ENCODE measurements at places on chromosomes 6 and 20.

GRCh38 chr20:35039146-35039545 lies 53.5 kb downstream of the TRPC4AP start:
- no peak for DNase-seq

DNA sequence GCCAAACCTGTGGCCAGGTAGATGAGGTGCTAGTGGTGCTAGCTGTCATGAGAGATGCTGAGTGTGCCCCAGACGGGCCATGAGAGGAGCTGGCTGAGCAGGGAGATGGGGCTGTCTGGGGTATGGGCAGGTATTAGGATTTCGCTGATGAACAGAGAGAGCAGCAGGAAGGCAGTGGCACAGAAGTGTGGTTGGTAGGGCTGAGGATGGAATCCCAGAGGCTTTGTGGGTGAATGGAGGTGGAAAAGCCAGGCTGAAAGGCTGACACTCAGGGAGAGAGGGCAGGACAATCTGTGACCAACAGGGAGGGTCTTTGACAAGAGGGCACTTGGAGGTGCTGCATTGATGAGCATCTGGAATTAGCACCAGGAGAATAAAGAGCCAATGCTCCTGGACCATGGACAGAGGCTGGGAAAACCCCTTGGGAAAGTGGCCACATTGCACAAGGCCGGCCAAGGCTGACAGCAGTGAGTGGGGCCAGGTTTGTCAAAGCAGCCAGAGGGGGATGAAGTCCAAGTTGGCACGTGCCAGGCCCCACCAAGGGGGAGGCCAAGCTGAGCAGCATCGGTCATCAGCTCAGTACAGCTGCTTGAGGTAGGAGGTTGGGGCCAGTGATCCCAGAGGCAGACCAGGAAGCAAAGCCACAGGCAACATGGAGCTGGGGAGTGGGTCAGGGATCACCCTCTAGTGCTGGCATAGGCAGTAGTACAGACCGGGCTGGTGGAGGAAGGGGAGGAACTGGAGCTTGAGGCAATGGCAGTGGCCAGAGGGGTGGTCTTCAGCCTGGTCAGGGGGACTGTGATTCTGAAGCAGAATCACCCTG lies 19.7 kb upstream of the SGK2 start:
- no peak for DNase-seq

- no peak for DNase-seq
These were observed 637 bp downstream of the UBR2 start for GRCh38 chr6:42564506-42564825.

GRCh38 chr20:53929974-53930650 lies 140.3 kb downstream of the BCAS1 start:
- no peak for DNase-seq

DNA sequence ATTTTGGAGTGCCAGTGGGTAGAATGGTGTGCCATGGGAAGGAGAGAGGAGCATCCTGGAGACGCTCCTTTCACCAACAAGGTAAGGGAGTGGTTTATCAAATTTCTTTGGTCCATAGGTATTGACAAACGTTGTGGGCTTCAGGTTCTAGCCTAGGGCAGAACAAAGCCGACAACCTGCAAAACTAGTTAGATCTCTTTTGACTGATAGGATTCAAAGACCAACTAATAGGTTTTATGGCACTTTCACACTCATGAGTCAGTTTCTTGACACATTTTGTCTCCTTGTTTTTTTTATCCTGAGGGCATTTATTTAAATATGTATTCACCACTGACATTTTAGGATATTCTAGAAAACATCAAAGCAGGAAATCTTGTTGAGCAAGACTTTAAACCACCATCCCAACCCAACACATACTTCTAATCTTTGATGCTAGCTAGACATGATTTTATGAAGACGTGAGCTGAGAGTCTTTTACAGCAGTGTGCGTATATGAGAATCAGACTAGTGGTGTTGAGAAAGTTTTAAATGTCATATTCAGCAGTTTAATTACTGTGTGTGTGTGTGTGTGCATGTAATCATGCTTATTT lies 370.4 kb upstream of the HSF2 start:
- DNase-seq, result no peak

GRCh38 chr6:105536961-105537360 lies 134.1 kb upstream of the PREP start:
- peak; percentile 71 for DNase-seq

DNA sequence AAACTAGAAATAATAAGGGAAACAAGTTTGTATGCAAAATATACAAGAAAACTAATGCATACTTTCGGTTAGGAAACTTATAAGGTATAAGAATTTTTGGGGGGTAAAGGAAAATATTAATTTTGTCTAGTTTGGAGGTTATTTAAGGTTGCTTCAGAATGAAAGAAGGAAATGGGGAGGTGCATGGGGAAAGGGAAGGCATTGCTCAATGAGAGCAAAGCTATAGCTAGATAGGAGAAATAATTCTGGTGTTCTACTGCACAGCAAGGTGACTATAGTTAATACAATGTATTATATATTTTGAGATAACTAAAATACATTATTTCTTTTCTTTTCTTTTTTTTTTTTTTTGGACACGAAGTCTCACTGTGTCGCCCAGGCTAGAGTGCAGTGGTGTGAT lies 5.4 kb upstream of the MYMX start:
- DNase-seq, result no peak

GRCh38 chr6:5553767-5554166 lies 292.5 kb downstream of the FARS2 start:
- no peak for DNase-seq

GRCh38 chr6:109121411-109121810 lies 26.1 kb downstream of the CEP57L1 start:
- no peak for DNase-seq

DNA sequence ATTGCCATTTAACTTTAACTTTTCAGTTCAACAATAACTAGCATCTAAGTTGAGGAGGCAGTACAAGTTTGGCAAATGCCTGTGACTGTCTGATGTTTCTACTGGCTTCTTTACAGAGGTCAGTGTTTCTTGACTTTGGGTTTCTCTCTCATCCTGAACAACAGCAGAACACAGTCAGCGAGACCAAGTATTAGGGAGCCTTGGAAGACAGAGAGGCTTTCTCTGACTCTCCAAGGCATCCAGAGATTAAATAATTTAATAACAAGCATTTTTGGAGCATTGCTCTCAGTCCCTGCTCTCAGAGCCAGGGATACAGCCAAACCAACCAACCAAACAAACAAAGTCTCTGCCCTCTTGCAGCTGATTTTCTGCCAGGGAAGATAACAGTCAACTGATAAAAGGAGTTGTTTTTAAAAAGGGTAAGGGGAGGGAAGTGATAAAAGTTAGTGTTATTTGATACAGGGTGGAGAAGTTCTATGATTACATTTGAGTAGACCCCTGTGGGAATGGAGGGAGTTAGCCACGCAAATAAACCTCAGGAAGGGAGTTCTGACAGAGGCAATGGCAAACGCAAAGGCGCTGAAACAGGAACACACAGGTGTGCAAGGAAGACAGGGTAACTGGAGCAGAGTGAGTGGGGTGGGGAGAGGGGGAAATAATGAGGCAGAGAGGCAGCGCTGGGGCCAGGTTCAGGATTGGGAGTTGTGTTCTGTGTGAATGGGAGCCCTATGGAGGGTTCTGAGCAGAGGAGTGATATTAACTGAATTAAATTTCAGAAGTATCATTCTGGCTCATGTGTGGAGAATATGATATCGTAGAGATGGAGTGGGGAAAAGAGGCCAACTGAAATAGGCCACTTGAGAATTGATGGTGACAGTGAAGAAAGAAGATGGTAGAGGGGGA lies 55.2 kb downstream of the SEL1L2 start:
- no peak for DNase-seq

DNA sequence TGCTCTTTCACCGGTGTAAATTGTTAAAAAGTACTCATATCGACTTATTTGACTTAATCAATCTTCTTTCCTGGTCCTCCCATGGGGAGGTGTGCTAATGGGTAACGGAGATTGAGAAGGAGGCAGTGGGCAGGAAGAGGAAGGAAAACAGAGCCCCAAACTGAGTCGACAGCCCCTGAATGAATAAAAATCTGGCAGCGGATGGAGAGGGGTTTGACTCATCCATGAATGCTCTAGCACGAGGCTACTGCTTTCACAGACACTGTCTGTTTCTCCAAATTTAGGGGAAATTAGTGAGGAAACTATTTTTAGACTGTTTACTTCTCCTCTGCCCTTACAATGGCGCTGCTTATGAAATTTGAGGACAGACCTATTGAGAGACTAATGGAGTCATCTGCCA lies 142.2 kb upstream of the ATXN1 start:
- DNase-seq, result peak; percentile 24

DNA sequence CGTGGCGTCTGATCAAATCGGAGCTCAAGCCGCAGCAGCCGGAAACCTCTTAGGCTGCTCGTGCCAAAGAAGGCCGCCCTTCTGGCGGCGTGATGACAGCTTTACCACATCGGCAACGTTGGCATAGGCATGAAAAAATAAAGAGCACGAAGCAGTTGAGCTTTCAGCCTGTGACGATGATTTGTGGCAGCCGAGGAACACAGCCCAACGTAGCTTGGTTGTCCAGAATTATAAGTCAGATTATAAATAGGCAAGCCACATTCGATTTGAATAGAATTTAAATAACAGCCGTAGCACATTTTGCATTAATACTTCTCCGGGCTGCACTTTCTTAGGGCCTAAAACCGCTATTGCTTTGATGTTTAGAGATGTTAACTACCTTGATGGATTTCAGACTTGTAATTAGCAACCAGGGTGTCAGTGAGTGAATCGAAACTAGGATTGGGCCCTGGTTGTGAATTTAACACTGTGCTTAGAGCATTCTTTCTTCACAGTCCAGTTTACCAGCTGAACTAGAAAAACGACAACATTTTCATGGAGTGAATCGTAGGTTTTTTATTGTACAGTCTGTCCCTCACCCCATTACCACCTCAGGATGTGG lies 864 bp upstream of the BCLAF1 start:
- DNase-seq, result peak; percentile 83

GRCh38 chr6:119313937-119314884 lies 35.4 kb downstream of the MAN1A1 start:
- no peak for DNase-seq

DNA sequence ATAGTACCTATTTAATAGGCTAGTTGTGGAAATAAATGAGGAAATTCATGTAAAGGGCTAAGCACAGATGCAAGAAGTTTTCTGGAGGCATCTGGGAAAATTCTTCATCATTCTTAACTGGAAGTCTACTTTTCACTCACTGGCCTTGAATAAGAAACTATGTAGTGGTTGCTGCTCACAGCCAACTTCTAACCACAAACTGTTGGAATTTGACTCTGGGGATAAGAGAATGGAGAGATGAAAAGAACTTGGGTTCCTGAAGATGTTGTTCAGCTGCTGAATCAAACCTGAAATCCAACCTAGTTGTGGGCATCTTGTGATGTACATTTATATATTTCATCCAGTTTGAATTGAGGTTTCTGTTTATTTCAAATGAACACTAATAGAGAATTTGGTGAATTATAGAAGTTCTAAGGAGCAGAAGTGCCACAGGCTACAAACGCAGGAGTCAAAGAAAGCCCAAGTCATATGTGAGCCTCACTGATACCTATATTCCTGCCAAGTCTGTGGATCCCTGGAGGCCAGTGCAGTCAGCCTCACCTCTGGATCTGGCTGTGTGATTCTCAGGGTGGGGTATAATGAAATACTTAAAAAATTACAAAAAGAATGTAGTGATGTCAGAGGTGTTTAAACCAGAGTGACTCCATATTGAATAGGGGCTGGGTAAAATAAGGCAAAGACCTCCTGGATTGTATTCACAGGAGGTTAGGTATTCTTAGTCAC lies 18.7 kb upstream of the MEI4 start:
- DNase-seq, result no peak

DNA sequence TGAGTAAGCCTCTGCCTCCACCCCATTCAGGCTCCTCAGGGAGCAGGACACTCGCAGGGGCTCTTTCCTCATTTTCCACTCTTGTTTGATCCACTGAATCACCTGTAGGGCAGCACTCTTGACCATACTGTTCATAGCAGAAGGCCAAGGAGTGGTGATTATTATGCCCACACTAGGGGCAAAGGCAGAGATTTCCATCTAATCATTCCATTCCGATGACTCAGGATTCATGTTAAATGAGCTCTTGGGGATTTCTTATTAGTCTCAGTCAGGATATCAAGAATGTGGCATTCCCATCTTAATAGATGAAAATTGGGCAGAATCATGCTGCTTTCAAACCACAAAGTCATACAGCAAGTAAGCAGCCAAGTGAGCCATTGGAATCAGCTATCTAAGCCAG lies 101.9 kb upstream of the MOCS1 start:
- peak; percentile 19 for DNase-seq

- no peak for DNase-seq
These were observed 92.3 kb downstream of the SEL1L2 start for GRCh38 chr20:13898012-13898612.

GRCh38 chr6:145848541-145848940 lies 33.9 kb upstream of the FBXO30 start:
- no peak for DNase-seq

- DNase-seq, result no peak
These were observed 77.7 kb upstream of the SLC22A23 start for GRCh38 chr6:3534599-3534998.

- DNase-seq, result no peak
These were observed 15.2 kb upstream of the SDHAF4 start for GRCh38 chr6:70551566-70551965.

DNA sequence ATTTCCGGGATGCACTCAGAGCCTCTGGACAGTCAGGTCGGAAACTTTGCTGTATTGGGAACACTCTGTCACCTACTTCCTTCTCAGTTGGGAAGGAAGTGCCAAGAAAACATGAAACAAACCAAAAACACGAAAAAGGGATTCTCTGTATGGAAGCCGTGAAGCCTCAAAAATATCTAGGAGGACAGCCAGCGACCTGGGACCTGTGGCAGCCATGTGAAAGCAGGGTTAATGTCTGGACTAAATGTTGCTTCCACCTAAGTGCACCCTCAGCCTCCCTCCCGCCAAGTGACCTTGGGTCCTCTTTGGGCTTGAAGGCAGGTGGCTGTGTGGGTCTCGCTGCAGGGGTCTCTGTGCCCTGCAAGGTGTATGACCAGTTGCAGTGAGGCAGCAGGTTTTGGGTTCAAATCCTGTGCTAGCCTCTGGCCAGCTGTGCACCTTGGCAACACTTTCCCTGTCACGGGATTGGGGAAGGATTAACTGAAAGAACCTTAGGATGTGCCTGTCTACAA lies 851 bp downstream of the MAVS start:
- DNase-seq, result no peak

GRCh38 chr6:31400467-31401289 lies 2.7 kb upstream of the MICA start:
- DNase-seq, result peak; percentile 82

GRCh38 chr20:34403063-34403827 lies 40.2 kb downstream of the ITCH start:
- DNase-seq, result peak; percentile 50

GRCh38 chr6:10194816-10195672 lies 219.8 kb downstream of the TFAP2A start:
- DNase-seq, result peak; percentile 23

DNA sequence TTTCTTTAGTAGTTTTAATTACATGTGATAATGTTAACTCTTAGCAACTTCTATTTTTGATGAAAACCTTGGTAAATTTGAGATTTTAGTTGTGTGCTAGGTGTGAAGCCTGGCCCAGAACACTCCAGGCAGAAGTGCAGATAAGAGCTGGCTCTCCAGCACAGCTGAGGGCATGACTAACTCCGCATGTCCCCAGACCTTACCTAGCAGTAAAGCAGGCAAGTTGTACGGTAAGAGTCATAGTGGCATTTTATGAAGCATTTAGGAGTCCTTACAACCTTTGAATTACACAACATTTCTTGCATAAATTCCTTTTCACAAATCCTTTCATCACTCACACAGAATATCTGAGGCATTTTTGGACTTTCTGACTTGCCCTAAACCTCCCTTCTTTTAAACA lies 67.2 kb downstream of the OPRM1 start:
- no peak for DNase-seq

- DNase-seq, result no peak
These were observed 27.4 kb downstream of the MUC22 start for GRCh38 chr6:31037682-31038081.

All from A673 (cell line).